NCI-H69 (cell line): ENCODE measurements at places on chromosomes 1 and 21.

GRCh38 chr1:243842161-243842560 is 7.9 kb downstream of the AKT3 start:
- DNase-seq: no peak

- peak; percentile 23 for DNase-seq
These were observed 604.2 kb downstream of the LRRIQ3 start for GRCh38 chr1:73593804-73594203.

DNA sequence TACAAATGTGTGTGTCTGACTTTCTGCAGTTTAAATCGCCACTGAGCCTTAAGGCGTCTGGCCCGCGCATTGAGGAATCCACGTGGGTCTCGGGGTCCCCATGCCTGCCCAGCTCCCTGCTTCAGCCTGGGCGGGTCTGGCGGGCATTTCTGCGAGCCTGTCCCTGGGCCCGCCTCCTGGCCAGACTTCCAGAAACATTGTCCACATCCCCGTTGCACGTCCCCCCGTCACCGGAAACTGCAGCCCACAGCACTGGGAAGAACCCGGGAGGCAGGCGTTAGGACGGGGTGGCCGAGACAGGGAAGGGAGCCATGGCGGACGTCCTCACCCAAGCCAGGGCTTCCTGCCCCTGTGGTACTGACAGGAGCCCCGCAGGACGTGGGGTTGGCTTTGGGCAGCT is 113.1 kb upstream of the COL6A1 start:
- DNase-seq: no peak

GRCh38 chr1:79694241-79694640 is 687.7 kb upstream of the ADGRL4 start:
- no peak for DNase-seq
